H1 (cell line): ENCODE measurements at places on chromosomes 3 and 15. TPM values are rescaled to one million over a fixed set of nuclear protein-coding genes. Genes with fewer than 3 reads are reported as not detected.

The REC114 gene
- not detected in 2 replicates for total RNA-seq

The ILDR1 gene
- total RNA-seq, result 1.6 and 1.8 TPM in 2 replicates

- no peak for DNase-seq
Observed at GRCh38 chr3:16513141-16514020, at the start of gene RFTN1. RFTN1 (minus strand) TSS chr3:16513699; CDS start chr3:16493869, 19,830 bp downstream.

The SUSD5 gene
- 3.3 and 3.9 TPM in 2 replicates for total RNA-seq

DNA sequence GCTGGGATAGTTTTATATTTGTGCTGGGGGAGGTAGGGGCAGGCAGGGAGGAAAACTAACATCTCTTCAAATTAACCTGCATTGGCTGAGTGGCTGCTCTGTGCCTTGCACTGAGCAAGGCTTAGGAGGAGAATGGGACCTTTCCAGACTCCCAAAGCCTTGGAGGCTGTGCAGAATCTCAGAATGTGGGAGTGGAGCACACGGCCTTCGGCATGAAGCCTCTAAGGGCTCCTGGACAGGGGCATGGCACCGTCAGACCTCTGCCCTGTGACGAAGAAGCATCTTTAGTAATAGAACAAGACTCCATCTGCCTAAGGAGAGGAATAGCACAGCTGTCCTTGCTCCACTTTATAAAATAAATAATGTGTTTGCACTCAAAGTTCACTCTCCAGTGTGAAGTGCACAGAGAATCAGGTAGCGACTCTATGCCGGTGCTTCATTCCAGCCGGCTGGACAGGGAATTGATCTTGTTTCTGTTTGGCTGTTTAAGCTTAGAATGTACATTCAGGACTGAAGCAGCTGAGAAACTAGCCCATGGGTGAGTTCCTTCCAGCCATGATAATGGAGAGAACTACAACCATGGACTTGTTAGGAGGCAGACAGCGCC lies 228.5 kb upstream of the ADAMTS9 start:
- DNase-seq, result no peak

GRCh38 chr3:139676632-139677387 lies 962 bp downstream of the NMNAT3 start:
- no peak for DNase-seq

The MKRN3 gene
- not detected in 2 replicates for total RNA-seq

DNA sequence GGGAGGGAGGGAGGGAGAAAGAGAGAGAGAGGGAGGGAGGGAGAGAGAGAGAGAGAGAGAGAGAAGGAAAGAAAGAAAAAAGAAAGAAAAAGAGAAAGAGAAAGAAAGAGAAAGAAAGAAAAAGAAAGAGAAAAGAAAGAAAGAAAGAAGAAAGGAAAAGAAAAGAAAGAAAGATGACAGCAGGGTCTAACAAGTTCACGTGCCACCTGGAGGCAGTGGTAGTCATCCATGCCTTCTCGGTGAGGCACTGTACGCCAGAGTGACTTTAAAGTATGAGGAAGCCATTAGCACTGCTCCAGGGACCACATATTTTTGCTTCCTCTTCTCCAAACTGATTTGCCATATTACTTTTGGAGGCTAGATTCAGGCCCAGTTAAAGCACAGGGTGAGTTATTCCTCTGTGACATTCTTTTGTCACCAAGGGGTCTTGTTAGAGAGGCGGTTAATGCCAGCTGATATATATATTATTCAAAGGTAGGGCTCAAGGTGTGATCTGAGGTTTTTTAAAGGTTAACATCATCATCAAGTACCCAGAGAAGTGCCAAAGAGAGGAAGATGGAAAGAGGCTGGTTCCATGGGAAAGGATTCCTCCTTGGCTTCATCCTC lies at the start of gene HTR3D:
HTR3D (plus strand) TSS at position 556 of the 606 bp plus-strand sequence; CDS start at position 556, 0 bp downstream.
- DNase-seq, result no peak

- peak; percentile 71 for DNase-seq
Observed at GRCh38 chr3:18098960-18099587, 326.1 kb downstream of the SATB1 start.

The EPHB3 gene
- total RNA-seq, result 0.80 and 0.91 TPM in 2 replicates

DNA sequence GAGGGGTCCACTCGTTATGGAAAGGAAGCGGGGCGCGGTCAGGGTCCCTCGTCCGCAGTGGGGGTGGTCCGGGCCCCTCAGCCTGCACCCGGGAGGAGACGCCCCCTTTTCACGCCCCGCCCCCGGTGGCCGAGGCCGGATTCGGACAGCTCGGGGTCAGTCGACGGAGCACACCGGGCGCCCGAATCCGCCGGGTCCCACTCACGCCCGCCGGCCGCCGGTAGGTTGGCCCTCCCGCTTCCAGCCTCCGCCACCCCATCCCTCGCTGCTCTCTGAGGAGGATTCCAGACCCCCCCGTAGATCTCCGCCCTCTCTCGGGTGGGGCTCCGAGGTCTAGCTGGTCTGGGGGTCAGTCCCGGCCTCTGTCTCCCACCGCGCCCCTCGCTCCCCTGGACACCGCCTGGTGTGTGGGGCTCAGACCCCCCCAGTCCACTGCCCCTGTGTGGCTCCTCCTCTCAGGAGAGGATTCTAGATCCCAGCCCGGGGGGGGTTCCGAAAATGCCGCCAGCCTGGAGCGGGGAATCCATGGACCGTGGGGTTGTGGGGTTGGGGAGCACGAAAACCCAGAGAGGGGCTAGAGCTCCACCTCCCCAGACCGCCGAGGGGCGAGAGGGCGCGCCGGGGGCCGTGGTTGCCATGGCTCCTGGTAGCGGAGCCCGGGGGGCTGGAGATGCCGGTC lies 725 bp downstream of the CHL1 start:
- DNase-seq, result peak; percentile 81

The FBXW12 gene
- 0.35 TPM in 1 of 2 replicates, not detected in the other for total RNA-seq

GRCh38 chr3:49295489-49296058 lies 18.5 kb upstream of the C3orf62 start:
- DNase-seq, result no peak
